ENCODE measurements at places on chromosomes 7 and 10. TPM values are rescaled to one million over a fixed set of nuclear protein-coding genes. Genes with fewer than 3 reads are reported as not detected.
A peak's percentile ranks its signal among the peaks of the same experiment; 100 is the strongest.

HECTD2 gene
- total RNA-seq, result 3.2 TPM

KCND2 gene
- not detected for total RNA-seq

GRCh38 chr10:17963431-17963830 is 11.7 kb downstream of the SLC39A12 start:
- DNase-seq, result no peak

- DNase-seq, result peak; percentile 10
These were observed 41.2 kb upstream of the VCL start for GRCh38 chr10:73956476-73957359.

GRCh38 chr7:138752518-138753149 is 45.2 kb upstream of the TMEM213 start:
- DNase-seq, result peak; percentile 92

GRCh38 chr7:157930926-157931466 is 594.2 kb downstream of the DNAJB6 start:
- no peak for DNase-seq

DNA sequence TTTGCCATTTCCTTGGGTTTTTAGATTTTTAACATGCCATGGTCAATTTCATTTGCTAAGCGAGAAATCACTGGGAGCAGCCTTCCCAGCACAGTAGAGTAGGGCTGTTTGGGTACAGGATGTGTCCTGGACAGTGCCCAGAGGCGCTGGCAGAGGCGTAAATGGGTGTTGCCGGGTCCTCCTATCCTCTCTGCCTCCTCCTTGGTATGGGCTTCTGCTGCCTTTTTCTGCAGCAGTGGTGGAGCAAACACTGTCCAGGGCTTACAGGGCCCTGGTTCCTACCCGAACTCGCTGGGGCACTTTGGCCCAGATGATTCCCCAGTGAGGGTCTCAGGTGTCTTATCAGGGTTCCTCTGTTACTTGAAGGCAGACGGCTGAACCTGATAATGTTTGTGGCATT is 298.3 kb downstream of the RPS24 start:
- DNase-seq, result no peak
